ENCODE measurements at places on chromosomes 1 and 21.

- DNase-seq = peak; percentile 29
These were observed 208.8 kb upstream of the USP25 start for GRCh38 chr21:15520811-15521643.

GRCh38 chr1:176959191-176959820 is 205.2 kb downstream of the ASTN1 start:
- DNase-seq = no peak

- DNase-seq = peak; percentile 21
These were observed 44.2 kb upstream of the ETS2 start for GRCh38 chr21:38761531-38761930.

GRCh38 chr1:217273866-217274265 is 357.0 kb downstream of the GPATCH2 start:
- no peak for DNase-seq

DNA sequence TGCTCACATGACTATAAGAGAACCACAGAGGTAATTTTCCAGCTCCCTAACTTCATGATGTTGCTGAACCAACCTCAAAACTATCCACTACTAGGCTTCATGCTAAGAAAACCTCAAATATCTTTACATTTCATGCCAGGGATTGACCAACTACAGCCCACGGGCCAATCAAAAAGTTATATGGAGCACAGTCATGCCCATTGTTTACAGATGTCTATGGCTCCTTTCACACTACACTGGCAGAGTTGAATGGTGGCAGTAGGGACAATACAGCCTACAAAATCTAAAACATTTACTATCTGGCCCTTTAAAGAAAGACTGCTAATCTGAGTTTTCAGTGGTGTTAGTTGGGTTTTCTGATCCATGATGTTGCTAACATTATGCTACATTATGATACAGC is 154.8 kb downstream of the TM2D1 start:
- DNase-seq = no peak

DNA sequence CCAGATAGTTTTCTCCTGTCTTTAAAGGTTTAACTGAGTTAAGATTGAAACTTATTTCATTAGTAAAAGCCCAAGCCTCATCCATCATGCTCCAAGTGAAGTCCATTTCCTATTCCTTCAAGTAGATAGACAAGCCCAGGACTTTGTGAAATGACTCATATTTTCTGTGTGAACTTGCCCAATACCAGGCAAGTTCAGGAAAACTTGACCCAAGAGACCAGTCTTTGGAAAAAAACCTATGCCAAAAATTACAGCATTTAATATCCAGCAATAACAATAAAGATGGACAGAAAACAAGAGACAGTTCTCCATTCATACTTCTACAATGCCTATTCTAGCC is 405 bp upstream of the RAB29 start:
- DNase-seq = no peak

DNA sequence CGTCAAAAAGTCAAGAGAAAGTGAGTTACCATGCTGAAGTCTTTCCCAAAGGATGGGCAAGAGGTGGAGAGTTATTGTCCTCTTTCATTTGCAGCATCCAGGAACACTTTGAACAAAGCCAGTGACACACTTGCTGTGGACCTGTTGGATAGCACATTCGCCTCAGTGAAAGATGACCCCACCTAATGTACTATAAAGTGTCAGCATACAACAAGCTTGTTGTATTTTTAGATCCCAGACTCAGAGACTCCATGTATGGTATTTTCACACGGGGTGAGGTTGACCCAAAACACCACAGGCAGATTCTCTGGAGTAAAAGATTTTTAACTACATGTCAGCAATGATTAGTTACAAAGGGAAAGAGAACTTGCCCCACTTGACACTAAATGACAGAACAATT is 273.8 kb downstream of the PTBP2 start:
- DNase-seq = no peak
